ENCODE measurements at places on chromosomes 6 and 20.

DNA sequence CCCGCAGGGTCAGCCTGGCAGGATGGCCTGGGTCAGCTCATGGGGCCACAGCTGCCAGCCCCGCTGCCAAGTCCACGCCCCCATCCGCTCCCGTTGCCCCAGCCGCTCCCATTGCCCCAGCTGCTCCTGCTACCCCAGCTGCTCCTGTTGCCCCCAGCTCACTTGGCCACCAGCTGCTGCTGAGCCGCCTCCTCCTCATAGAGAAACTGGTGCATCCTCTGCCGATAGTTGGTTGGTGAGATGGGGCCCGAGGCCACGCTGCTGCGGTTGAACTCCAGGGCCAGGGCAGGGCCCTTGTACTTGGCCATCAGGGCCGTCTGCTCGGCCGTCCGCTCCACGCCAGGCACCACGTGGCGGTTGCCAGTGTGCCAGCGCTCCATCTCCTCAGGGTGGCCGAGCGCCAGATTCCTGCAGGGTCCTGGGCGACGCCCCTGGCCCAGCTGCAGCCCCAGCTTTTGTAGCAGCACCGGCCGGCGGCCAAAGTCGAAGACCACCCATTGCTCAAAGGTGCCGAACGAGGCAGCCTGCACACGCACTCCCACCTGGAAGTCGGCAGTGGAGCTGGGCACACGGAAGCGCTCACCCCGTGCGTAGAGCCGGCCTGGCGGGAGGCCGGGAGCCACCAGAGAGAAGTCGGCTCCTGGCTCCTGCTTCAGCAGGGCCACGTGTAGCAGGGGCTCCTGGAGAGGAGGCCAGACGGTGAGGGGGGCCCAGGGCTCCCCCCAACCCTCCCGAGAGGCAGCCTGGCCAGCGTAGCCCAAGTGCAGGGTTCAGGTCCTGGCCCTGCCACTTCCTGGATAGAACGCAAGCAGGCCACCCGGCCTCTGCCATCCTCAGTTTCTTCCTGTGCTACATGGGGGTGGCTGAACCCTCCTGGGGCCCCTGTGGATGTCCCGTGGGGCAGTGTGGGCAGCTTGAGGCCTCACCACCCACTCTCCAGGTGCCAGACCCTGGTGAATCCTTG, 4.8 kb downstream of the HELZ2 start:
- DNase-seq = no peak

GRCh38 chr20:36728986-36729385, 16.9 kb downstream of the NDRG3 start:
- DNase-seq = no peak

GRCh38 chr20:41306061-41306727, 11.3 kb downstream of the ZHX3 start:
- no peak for DNase-seq

DNA sequence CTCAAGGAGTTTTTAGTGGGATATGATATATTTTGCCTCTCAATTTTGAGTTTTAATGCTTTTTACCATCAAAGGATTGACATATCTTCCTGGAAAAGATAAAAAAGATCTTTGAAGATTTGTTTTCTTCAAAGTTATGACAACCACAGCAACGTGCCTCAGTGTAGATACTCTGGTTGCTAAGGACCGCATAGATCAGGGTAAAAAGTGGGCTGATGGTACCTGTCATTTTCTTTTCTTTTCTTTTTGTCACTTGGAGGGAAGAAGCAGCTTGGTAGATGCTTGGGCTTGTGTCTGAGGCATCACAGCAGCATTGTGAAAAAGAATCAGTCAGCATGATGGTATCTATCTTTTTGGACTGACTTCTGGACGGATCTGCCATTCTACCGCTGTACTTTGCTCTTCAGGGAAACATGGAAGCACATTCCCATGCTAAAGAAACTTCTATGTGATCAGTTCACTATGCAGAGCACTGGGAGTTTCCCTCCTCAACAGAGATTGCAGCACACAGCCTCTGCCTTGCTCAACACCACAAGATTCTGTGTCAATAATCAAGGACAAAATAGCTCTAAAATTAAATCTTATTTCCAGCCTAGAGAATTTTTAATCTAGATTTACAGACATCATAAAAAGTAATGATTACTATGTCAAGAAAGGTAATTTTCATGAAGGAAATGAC, 54.8 kb upstream of the SGK1 start:
- DNase-seq = no peak

GRCh38 chr6:141267420-141267819, 865.3 kb upstream of the GJE1 start:
- no peak for DNase-seq

GRCh38 chr6:6287415-6287814, 33.0 kb downstream of the F13A1 start:
- DNase-seq = no peak

- peak; percentile 69 for DNase-seq
Observed at GRCh38 chr6:40308533-40309306, 278.4 kb downstream of the LRFN2 start.

DNA sequence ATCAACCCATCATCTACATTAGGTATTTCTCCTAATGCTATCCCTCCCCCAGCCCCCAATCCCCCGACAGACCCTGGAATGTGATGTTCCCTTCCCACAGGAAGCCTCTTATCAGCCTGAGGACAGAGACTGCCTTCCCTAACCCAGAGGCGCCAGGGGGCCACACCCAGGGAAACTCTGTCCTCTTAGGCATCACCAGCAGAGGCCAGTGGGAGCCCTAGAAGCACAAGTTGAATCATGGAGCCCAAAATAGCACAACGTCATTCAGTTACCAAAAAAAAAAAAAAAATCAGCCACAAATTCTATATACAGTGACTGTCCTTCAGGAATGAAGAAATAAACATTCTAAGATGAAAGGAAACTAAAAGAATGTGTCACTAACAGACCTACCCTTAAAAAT, 625.7 kb downstream of the TFAP2A start:
- no peak for DNase-seq

DNA sequence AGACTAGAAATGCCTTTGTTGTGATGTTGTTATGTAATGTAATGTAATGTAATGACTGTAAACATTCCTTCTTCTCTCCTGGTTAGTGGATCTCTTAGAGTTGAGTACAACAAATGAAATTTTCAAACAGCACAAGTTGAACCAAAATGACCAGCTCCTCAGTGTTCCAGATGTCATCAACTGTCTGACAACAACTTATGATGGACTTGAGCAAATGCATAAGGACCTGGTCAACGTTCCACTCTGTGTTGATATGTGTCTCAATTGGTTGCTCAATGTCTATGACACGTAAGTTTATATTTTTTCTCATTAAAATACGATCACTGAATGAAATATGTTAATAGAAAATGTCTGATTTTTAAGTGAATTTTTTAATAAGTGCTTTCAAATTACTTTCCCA, 496.7 kb downstream of the UTRN start:
- DNase-seq = no peak

DNA sequence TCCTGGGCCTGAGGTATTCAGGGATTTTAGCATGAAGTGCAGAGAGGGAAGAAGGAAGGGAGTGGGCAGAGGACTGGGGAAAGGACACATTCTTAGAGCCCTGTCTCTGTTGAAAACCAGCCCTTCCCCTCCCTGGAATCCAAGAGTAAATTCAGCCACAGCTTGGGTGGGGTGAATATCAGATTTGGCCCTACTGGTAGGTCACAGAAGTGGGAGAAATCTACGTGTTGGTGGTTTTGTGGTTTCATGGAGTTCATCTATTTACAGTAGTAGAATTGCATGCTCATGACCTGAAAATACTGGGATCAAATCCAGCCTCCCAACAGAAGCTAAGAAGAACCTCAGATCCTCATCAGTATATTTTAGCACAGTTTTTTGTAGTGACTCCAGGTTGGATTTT, 404.4 kb downstream of the BMP2 start:
- no peak for DNase-seq
